ENCODE measurements at places on chromosomes 7 and 10.

GRCh38 chr7:90931986-90932916 lies 332.0 kb upstream of the FZD1 start:
- DNase-seq = no peak

GRCh38 chr7:17105701-17106100 lies 192.8 kb upstream of the AHR start:
- no peak for DNase-seq

GRCh38 chr7:151008511-151009323 lies 15.6 kb downstream of the ATG9B start:
- no peak for DNase-seq

DNA sequence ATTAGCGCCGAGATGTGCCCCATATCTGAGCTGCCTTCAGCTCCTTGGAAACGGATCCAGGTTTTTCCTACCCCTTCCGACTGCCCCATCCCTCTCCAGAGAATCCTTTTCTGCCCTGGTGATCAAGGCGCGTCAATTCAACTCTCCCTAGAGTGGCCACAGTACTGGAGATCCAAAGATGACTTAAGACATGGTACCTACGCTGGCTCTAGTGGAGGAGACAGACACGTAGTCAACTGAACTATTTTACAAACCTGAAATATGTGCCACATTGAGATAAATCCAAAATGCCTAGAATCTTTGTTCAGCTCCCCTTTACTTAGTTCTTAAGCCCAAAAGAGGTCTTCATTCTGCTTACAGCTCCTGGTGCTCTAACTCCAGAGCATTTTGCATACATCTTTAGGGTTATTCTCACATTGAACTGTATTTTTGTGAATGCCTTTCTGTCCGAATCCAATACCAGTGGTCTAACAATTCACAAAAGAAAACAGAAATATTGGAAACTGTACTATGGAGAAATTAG lies 444 bp upstream of the TNPO3 start:
- DNase-seq = no peak

DNA sequence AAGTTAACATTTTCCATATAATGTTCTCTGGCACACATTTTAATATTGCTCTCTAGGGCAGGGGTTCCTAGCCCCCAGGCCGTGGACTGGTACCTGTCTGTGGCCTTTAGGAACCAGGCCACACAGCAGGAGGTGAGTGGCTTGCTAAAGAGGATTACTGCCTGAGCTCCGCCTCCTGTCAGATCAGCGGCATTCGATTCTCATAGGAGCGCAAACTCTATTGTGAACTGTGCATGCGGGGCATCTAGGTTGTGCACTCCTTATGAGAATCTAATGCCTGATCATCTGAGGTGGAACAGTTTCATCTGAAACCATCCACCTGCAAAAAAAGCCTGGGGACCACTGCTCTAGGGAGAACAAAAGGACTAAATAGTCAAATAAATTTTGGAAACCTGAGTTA lies 65.7 kb downstream of the EXOC6 start:
- no peak for DNase-seq

DNA sequence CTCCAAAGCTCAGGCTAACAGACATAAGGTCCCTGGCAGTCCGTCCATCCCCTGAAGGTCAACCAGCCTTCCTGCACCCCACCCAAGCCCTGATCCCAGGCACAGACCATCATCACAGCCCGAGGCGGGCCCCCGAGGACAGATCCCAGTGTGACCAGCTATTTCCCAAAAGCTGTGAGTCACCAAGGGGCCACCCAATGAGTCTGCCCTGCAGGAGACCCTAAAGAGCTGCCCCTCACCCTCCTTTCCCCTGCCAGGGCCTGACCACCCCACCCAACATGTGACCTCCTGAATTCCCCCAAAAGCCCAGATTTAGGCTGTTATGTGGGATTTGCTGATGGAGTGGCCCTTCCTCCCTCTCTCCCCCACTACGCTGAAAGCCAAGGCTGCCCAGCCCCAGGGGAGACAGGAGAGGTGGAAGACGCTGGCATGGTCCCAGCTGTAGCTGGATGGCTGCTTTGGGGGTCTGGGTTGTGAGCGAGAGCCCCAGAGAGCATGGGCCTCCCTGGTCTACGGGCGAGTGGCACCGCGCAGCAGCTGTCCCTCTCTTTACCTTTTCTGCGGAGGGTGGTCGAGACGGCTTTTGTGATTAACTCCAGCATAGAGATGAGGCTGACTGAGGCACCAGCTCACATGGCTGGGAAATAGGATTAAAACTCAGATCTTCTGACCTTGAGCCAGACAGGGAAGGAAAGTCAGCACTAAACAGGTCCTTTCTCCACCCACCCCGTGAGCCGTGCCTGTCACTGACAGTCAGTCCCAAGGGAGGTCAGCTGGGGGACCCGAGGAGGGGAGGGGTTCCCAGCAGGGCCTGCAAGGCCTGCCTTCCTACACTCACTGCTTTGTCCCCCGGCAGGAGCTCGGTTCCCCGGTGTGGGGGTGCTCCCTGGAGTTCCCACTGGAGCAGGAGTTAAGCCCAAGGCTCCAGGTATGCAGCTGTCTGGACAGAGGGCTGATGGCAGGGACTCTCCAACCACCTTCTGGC lies 16.7 kb downstream of the ELN start:
- no peak for DNase-seq

GRCh38 chr10:6130848-6131470 lies 42.1 kb downstream of the RBM17 start:
- no peak for DNase-seq

- DNase-seq = no peak
These were observed 63.1 kb downstream of the TNS3 start for GRCh38 chr7:47518827-47519226.

- no peak for DNase-seq
These were observed 38.3 kb upstream of the ZNF248 start for GRCh38 chr10:37895674-37896073.

DNA sequence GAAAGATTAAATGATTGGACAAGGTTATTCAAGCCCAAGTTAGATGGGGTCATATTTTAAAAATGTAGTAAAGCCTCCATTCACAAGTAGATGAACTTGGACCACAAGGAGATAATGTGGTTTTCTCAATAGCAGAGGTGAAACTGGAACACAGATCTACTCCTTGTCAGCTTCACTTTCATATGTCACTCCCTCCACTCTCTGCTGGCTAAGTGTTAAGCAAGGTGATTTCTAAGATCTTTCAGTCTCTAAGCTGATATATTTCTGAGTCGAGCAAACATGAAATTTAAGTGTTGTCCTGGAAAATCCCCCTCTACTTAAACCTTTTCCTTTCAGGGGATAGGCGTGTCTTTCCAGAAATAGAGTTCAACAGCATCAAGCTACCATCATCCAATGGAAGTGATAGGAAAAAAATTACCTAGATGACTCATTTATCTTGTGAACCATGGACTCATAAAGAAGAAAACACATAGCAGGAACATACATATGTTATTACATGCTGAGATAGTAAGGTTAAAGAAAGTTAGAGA lies 275.0 kb downstream of the PTEN start:
- DNase-seq = no peak

GRCh38 chr7:87013840-87014190 lies 45.6 kb downstream of the ELAPOR2 start:
- DNase-seq = no peak

- no peak for DNase-seq
These were observed 30.6 kb downstream of the MYL10 start for GRCh38 chr7:101598422-101598985.

GRCh38 chr7:67407392-67408071 lies 410.9 kb downstream of the TYW1 start:
- DNase-seq = no peak

GRCh38 chr7:116970238-116970910 lies 17.1 kb downstream of the ST7 start:
- no peak for DNase-seq

- DNase-seq = no peak
These were observed 114.6 kb downstream of the DNAJC1 start for GRCh38 chr10:21888959-21889358.

- no peak for DNase-seq
These were observed 384.5 kb upstream of the PRKCQ start for GRCh38 chr10:6964543-6964942.

- no peak for DNase-seq
These were observed 72.1 kb upstream of the INHBA start for GRCh38 chr7:41774966-41775365.

GRCh38 chr10:112375721-112376395 lies 1.9 kb downstream of the ACSL5 start:
- no peak for DNase-seq

DNA sequence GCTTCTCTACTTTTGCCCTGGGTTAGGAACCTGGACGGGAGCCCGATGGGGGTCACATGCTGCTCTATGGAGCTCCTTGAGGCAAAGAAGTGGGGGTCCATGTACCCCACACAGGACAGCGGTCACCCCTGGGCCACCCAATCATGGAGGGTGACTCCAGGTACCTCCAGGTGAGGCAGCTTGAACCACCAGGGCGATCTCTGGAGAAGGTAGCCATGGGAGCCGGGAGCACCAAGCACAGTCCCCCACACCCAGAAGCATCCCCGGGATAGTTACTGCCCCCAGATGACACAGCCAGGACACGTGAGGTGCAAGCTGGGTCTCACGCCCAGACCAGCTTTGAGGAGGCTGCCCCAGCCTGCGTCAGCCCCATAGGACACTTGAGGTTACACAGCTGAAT lies 58.4 kb downstream of the C10orf143 start:
- no peak for DNase-seq

DNA sequence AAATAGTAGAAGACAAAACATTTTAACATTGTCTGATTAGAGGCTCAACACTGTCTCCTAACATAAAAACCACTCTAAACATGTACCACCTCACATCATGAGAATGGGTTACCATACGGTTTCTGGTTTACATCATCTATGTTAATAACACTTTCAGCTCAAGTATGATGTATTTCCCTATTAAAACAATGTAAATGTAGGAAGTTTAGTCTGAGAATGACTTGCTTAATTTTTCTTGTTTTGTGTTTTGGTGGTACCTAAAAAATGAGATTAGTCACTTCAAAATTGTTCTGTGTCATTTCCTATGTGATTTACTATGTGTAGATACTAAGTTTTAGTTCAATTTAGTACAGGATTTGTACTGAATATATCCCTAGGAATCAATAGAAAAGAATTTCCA lies 195.8 kb upstream of the SEMA3C start:
- no peak for DNase-seq

GRCh38 chr10:29734962-29735627 lies 100.3 kb upstream of the SVIL start:
- no peak for DNase-seq

GRCh38 chr10:15313047-15313446 lies 58.0 kb downstream of the FAM171A1 start:
- no peak for DNase-seq

- DNase-seq = no peak
These were observed 5.4 kb upstream of the ZMYND11 start for GRCh38 chr10:129810-130209.

- DNase-seq = no peak
These were observed 53.8 kb downstream of the PDGFA start for GRCh38 chr7:465710-466400.

DNA sequence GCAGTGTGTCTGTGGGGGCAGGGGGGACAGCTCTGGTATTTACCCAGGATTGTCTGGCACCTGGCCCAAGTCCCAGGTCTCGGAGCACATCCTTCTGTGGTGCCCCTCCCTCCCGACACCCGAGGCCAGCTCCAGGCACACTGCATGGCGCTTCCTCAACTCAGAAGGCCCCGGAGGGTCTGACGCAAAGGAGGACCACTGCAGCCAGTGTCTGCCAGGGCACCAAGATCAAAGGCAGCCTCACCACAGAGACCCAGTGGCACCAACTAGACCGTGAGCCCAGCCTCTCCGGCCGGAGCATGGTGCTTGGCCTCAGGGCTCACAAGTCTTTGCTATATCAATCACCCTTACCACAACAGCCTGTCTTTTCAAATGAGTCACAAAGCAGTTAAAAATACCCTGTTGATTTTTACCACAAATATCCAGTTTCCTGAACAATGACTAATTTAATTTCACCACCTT lies 99.3 kb upstream of the DDC start:
- no peak for DNase-seq

DNA sequence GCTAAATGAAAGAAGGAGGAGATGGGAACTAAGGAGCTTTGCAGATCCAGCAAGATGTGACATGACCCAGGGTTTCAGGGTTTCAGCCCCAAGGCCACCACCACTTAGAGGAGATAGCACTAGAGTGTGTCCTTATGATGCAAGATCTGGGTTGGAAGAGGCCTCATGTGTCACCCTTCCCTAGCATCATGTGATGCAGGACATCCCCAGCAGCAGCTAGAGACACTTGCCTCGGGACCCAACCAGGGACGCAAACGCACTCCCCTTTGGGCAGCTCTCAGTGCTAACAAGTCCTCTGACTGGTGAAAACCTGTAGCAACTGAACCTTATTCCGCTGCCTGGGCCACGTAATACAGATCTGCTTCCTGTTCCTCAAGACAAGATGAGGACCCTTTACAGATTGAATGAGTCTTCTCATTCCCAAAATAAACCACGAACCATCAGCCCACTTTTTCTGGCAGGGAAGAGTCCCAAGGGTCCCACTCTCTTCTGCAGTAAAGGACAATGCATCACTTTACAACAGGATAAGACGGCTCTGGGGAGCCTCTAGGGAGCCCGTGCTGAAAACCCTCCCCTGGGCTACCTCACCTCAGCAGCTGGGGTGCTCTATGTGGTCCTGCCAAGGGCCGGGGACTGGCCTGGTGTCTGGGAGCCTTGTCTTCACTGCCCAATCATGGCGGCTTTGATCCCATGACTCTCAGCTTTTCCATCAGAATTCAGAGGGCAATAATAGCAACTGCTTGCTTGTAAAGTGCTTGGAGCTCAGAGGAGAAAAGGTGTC lies 44.8 kb upstream of the GDF10 start:
- DNase-seq = no peak

DNA sequence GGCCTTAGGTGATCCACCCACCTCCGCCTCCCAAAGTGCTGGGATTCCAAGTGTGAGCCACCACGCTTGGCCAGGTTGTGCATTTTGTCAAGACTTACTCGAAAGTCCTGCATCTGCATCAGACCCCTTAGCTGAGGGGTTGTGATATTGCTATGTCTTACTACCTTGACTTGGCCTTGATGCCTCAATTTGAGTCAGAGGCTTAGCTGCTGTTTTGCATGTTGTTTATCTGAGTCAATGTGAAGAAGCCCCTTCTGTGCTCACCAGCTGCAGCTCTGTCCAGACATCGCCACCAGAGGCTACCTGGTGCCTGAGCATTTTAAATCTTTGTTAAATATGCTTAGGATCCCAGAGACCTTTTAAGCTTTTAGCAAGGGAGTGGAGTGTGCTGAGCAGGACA lies 18.1 kb downstream of the UBE2D4 start:
- DNase-seq = no peak

- no peak for DNase-seq
These were observed 376.4 kb downstream of the TCERG1L start for GRCh38 chr10:130935128-130935439.

Data from NT2/D1 (cell line).